ENCODE measurements at places on chromosomes 16 and 17.
A peak's percentile ranks its signal among the peaks of the same experiment; 100 is the strongest.

- no peak for DNase-seq
Observed at GRCh38 chr17:63203652-63204051, 237.6 kb downstream of the TANC2 start.

GRCh38 chr16:20051147-20051546 lies 22.5 kb downstream of the GPR139 start:
- no peak for DNase-seq

DNA sequence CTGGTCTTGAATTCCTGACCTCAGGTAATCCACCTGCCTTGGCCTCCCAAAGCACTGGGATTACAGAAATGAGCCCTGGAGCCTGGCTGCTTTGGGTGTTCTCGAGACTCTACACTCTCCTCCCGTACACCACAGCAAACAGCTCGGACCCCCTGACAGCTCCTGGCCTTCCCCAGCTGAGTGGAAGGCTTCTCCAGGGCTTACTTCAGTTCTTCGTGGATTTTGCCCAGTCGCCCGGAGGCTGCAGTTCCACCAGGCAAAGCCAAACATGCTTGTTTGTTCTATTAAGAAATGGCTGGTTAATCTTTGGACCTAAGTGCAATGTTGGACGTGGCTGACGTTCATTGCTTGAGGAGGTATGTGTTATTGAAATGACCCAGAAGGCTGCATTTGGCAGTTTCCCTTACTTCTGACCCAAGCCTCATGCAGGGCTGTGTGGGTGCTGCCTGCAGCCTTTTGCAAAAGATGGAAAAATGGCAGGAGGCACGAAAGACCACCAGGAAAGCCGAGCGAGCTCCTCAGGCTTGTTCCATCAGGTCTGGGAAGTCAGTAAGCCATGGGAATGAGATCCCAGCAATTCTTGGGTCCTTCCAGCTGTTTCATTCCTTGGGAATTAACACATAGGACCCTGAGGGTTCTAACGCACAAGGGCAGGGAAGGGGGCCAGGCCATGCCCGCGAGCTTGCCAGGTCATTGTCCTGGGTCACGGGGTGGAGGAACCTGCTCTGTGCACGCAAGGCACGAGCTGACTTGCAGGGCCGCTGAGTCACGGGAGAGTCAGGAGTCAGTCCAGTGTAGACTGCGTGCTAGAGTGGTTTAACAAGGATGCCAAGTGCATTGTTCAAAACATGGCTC lies 23.9 kb upstream of the KLHDC4 start:
- DNase-seq, result no peak

DNA sequence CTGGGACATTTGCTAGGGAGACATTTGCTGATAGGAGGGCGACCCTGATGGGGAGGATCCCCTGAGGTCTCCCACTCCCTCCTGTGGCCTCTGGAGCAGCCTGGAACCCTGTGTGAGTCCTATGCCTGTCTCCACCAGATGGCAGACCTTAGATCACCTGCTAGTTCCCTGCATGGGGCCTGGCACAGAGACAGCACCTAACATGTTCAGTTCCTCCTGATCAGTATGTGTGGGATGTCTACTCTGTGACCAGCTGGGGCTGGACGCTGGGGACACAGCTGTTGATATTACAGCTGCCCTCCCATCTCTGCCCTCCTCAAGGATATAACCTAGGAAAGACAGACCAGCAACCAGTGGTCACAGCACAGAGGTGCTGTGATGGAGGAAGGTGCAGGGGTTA lies 1.1 kb upstream of the ADCY7 start:
- peak; percentile 44 for DNase-seq

- DNase-seq, result no peak
Observed at GRCh38 chr17:7911116-7911515, 5.0 kb downstream of the RNF227 start.

GRCh38 chr17:49926886-49927285 lies 42.1 kb upstream of the DLX4 start:
- no peak for DNase-seq

DNA sequence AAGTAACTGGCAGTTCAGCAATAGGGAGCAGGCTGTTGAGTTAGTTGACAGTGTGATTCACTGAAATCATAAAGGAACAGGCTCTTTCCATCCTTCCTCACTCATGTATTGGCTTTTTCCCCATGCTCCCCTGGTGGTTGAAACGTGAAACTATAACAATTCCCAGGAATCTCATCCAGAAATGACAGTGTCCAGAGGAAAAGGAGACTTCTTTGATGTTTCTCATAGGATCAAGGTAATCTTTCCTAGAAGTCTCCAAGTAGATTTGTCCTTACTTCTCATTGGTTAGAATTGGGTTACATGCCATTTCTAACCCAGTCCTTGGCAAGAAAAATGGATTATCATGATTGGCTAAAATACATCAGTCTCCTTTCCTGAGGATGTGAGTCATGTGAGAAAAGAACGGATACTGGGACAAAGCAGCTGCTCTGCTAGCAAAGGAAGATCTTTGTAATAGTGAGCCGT lies 14.4 kb downstream of the TTC19 start:
- no peak for DNase-seq

Data from activated CD4-positive, alpha-beta T cell treated with anti-CD3 and anti-CD28 coated beads for 4 hours (primary cell).